Suprapubic skin (tissue), 4 donors: ENCODE measurements at places on chromosomes 5 and 9. TPM values are rescaled to one million over a fixed set of nuclear protein-coding genes. Genes with fewer than 3 reads are reported as not detected.

Gene DMRT3
- total RNA-seq = not detected

Gene SLC6A7
- not detected for total RNA-seq

Gene SYK
- total RNA-seq = 31.6 TPM

Gene SLC36A2
- total RNA-seq = not detected

- no peaks in the 10 kb centered on the region for H3K36me3 ChIP-seq
- H3K27me3 ChIP-seq = no peaks in the 10 kb centered on the region
- H3K4me3 ChIP-seq = no peak overlapping the region
- H3K4me1 ChIP-seq = peaks cover 4% of the 10 kb centered on the region
- no peak overlapping the region for H3K27ac ChIP-seq
Measured at GRCh38 chr5:58184910-58185309, 275.0 kb downstream of the PLK2 start.

DNA sequence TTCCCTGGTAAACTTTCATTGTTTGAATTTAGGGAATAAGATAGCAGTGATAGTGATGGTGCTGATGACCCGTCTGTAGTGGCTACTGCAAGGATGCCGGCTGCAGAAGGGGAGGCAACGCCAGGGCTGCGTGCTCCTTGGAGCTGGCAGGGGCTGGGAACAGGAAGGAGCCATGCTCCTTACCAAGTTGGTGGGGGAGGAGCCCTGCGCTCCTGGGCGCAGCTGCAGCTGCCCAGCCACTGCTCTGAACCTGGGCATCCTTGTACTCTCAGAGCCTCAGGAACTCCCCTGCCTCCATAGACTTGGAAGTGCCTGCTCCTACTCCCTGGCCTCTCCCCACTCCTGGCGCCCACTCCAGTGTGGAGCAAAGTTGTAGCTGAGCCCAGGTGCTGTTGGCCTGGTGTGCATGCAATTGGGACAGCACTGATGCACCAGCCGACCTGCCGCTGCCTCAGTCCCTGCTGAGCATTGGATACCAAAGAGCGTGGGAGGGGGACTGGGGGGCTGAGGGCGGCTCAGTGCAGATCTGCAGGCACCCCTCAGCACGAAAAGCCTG, 585.1 kb upstream of the FAM174A start:
- no peak for DNase-seq
- H3K4me3 ChIP-seq = no peak overlapping the region
- H3K27ac ChIP-seq = no peak overlapping the region
- no peaks in the 10 kb centered on the region for H3K4me1 ChIP-seq

DNA sequence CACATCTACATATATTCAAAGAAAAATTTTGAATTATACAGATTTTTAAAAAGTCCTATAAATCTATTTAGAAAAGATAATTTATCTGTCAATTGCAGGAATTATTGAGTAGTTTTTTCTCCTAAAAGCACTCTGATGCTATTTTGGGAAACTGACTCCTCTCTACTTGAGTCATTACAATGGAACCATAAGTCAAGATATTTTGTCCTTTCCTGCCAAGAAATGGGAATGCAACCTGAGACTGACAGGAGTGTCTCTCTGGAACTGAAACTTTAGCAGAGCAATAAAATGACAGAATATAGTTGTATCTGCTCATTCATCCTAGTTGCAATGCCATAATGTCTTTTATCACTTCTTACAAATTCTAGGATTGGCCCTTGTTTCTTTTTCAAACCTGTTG, 48.6 kb downstream of the CARTPT start:
- no peak overlapping the region for H3K4me3 ChIP-seq
- H3K4me1 ChIP-seq = no peaks in the 10 kb centered on the region
- no peaks in the 10 kb centered on the region for H3K36me3 ChIP-seq
- no peaks in the 10 kb centered on the region for H3K27me3 ChIP-seq
- DNase-seq = no peak
- H3K27ac ChIP-seq = no peak overlapping the region

DNA sequence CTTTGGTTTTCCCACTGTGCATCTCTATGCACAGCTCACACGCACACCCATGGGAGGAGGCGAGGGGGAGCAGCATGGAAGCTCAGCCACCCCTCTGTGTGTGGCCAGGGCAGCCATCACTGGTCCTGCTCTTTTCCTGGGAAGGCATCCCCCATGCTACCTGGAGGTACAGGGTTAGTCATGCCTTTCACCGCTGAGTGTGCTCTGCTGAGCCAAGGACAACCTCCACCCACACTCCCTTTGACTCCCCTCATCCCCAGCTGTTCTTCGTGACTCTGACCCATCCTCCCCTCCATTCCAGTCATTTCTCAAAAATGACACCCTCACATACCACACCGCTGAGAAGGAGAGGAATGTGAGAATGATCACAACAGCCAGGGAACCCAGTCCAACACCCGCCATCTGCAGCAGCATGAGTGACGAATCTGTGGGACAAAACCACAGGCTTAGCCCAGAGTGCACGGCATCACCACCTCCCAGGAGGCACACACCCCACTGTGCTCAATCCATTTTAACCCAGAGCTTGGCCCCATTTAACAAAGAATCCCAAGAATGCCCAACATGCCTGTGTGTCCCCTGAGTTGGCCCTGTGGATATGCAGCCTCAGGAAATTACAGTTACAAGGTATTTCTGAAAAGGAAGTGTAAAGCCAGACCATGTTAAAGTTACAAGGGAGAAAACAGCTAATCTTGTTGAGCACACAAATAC, 133.4 kb downstream of the SUSD1 start:
- no peak overlapping the region for H3K4me3 ChIP-seq
- H3K36me3 ChIP-seq = peaks cover 3% of the 10 kb centered on the region
- DNase-seq = no peak

- H3K27me3 ChIP-seq = peaks cover 11% of the 10 kb centered on the region
- no peak for DNase-seq
- H3K36me3 ChIP-seq = no peaks in the 10 kb centered on the region
- no peak overlapping the region for H3K4me3 ChIP-seq
- H3K4me1 ChIP-seq = peaks cover 5% of the 10 kb centered on the region
Measured at GRCh38 chr5:151348789-151349188, 1.4 kb upstream of the SLC36A2 start.

- H3K27ac ChIP-seq = peak overlapping the region; percentile 92
- H3K4me3 ChIP-seq = peak overlapping the region; percentile 71
- peak; percentile 89 for DNase-seq
- no peaks in the 10 kb centered on the region for H3K36me3 ChIP-seq
Measured at GRCh38 chr5:107673368-107674136, 2.8 kb upstream of the EFNA5 start.

DNA sequence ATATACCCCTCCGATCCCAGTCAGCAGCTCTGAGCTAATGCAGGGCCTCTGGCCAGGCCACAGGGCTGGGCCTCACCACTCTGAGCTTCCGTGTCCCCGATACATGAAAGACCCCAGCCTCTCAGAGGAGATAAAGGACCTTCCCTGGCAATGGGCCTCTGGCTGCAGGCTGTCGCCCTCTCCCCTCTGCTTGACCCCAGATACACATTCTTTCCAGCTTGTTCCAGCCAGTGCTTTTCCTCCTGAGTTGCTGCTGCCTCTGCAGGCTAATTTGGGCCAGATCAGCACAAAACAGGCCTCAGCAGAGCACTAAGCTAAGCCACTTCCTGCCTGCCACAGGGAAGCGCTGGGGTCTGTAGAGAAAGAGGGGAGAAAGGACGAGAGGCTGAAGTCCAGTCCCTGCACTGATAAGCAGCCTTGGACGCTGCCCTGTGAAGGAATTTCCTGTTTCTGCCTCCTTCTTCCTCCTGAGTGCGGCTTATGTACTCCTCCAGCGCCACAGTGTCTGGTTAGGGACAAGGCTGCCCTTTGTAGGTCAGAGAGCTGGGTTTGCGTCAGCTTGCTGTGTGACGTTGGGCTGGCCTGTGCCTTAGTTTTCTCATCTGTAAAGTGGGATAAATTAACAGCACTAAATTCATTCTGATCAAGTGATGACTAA, 73.0 kb upstream of the IL17B start:
- no peaks in the 10 kb centered on the region for H3K36me3 ChIP-seq
- H3K27ac ChIP-seq = peak overlapping the region; percentile 50
- H3K4me3 ChIP-seq = no peak overlapping the region
- no peak for DNase-seq
- H3K4me1 ChIP-seq = peaks cover 48% of the 10 kb centered on the region

GRCh38 chr5:14801792-14802191, 69.8 kb downstream of the ANKH start:
- H3K27me3 ChIP-seq = no peaks in the 10 kb centered on the region
- no peak for DNase-seq
- no peaks in the 10 kb centered on the region for H3K4me1 ChIP-seq
- no peak overlapping the region for H3K4me3 ChIP-seq
- no peak overlapping the region for H3K27ac ChIP-seq

- no peak overlapping the region for H3K4me3 ChIP-seq
- H3K36me3 ChIP-seq = no peaks in the 10 kb centered on the region
- H3K27me3 ChIP-seq = no peaks in the 10 kb centered on the region
- H3K4me1 ChIP-seq = peaks cover 5% of the 10 kb centered on the region
- no peak for DNase-seq
- H3K27ac ChIP-seq = no peak overlapping the region
Measured at GRCh38 chr9:13020146-13021040, 245.6 kb downstream of the LURAP1L start.

DNA sequence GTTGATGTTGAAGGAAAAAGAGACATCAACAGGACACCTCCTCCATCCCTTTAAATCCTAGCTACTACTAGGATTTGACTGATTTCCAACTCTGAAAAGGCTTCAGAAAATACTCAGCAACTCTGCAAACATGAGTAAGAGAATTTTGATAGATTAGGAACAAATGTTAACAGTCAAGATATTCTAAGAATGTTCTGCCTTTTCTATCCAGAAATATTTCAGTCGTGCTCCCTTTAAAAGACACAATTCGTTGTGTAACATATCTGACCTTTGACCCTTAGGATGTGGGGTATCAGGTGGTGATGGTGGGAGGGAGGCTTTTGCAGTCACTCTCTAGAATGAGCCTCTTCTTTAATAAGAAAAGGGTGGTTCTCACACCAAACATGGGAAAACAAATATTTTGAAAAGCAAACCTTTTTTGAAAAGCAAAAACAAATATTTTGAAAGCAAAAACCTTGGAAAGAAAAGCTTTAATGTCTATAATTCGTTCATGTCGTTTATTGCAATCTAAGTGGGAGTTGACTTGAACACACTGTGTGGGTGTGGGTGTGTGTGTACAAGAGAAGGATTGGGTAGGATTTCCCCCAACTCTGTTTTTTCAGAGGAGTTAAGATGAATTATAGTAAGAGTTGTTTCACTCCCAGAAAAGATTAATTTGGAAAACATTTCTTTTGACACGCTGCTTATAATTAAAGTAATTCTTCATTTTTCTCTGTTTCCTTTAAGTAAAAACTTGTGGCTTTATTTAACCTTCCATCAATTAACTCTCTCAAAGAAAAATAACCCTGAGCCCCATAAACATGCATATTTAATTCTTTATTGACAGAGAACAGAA, 152.8 kb downstream of the TMEM167A start:
- H3K4me3 ChIP-seq = no peak overlapping the region
- H3K27me3 ChIP-seq = no peaks in the 10 kb centered on the region

GRCh38 chr9:95313010-95313498, 4.5 kb downstream of the FANCC start:
- no peak overlapping the region for H3K27ac ChIP-seq
- peaks cover 11% of the 10 kb centered on the region for H3K4me1 ChIP-seq
- no peaks in the 10 kb centered on the region for H3K27me3 ChIP-seq
- peak overlapping the region; percentile 39 for H3K4me3 ChIP-seq
- no peak for DNase-seq

DNA sequence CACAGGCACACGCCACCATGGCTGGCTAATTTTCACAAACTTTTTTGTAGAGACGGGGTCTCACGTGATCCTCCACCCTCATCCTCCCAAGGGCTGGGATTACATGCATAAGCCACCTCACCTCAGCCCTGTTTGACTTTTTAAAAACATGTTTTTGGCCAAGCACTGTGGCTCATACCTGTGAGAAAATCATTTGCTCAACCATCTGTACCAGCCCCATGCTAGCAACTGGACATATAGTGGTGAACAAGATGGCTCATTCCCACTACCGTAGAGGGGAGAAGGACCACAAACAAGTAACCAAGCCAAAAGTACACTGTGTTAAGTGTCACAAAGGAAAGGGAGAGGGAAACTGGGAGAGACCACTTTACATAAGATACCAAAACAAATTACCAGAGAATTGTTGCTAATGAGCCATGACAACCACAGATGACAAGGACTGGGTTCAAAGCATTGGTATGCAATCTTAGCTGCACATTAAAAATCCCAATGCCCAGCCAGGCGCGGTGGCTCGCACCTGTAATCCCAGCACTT, 19.2 kb downstream of the PPP2CA start:
- H3K4me3 ChIP-seq = no peak overlapping the region
- no peak overlapping the region for H3K27ac ChIP-seq
- no peaks in the 10 kb centered on the region for H3K27me3 ChIP-seq
- peaks cover 26% of the 10 kb centered on the region for H3K36me3 ChIP-seq

GRCh38 chr5:150070821-150071220, 15.5 kb downstream of the CSF1R start:
- no peaks in the 10 kb centered on the region for H3K4me1 ChIP-seq
- no peaks in the 10 kb centered on the region for H3K27me3 ChIP-seq
- no peak for DNase-seq
- H3K27ac ChIP-seq = no peak overlapping the region

GRCh38 chr5:74640954-74641734, 616 bp upstream of the ENC1 start:
- H3K27ac ChIP-seq = peak overlapping the region; percentile 85
- DNase-seq = peak; percentile 88
- peak overlapping the region; percentile 83 for H3K4me3 ChIP-seq

DNA sequence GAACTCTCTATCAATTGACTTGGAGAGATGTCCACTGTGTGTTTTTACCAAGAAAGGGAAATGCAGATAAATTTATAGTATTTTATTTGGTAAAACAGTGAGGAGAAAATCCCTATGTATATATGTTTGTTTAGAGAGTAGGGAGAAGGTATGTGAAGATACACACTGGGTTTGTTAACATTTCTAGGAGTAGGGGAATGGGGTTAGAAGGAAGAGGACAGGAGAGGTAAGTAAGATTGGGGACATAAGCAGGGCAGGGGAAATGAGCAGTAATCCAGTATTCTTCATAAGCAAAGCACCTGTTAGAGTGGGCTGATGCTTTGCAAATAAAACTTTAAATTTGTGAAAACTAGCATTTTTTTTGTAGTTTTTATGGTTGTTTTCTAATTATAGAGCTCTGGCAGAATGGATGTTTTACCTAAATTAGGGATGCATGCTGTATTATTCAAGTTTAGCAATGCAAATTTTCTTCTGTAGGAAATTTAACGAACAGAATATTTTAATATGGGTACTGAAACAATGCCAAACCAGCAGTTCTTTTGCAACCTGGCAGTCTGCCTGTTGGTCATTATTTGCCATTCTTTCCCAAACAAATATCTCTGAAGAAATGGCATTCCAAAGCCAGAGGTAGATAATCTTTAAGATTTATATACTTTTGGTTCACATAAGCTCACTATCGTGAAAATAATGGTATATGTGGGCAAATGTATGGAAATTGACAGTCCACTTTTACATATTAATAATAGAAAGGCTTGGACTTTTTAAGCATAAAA, 19.4 kb upstream of the DCP2 start:
- no peaks in the 10 kb centered on the region for H3K27me3 ChIP-seq
- H3K4me3 ChIP-seq = no peak overlapping the region
- H3K36me3 ChIP-seq = no peaks in the 10 kb centered on the region

GRCh38 chr5:56852228-56853000, 37.1 kb downstream of the MAP3K1 start:
- no peak overlapping the region for H3K4me3 ChIP-seq
- no peaks in the 10 kb centered on the region for H3K27me3 ChIP-seq
- no peak for DNase-seq
- H3K27ac ChIP-seq = no peak overlapping the region
